ENCODE measurements at places on chromosomes 5 and 9.

DNA sequence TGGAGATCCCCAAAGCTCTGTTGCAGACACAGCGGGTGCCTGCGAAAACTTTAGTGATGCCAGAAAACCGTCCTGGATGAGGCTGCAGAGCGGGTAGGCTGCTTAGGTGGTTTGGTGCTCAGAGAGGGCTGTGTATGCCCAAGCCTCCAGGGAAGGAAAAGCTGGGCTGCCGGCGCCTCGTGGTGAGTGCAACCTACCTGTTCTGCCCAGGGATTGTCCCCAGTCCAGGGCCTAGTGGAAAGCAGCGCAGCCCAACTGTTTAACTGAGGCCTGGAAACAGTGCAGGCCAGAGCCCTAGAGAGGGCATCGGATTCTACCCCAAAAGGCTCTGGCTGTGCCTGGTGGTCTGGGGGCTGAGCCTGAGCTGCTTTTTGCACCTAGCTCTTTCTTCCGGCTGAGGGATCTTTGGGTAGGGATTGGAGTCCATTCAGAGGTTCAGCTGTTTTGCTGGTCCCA is 2.8 kb downstream of the LMX1B start:
- no peak for DNase-seq

DNA sequence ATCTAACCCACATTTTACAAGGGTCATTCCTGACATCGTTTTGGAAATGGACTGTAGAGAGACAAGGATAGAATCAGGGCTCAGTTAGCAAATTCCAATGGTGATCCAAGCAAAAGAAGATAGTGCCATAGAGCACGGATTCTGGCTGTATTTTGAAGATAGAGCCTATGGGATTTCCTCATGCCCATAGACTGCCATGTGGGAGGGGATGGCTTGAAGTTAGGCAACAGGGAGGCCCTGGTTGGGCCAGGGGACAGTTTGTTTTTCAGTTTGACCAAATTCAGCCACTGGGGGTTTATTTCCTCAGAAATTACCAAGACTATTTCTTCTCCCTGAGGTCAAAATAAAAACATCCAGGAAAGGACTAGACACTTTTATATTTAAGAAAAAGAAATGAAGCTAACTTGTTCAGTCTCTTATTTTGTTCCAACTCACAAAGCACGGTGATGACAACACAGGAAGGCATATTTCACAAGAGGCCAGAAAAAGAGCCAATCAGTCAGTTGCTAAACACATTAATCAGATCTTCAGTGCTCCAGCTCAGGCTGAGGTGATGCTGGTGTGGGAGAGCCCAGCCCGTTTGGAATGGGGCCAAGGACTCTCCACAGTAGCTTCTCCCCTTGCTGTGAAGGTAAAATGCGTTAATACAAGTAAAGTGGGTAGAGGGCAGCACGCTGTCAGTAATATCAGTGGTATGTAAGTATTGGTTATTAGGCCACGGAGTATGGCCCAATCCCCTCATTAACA is 4.4 kb upstream of the DCTN4 start:
- DNase-seq = no peak

GRCh38 chr5:158838781-158839180 is 260.9 kb downstream of the EBF1 start:
- DNase-seq = no peak

- DNase-seq = no peak
Measured at GRCh38 chr9:6243746-6244145, 28.1 kb downstream of the IL33 start.

- no peak for DNase-seq
Measured at GRCh38 chr5:100516285-100516684, 18.9 kb upstream of the FAM174A start.

DNA sequence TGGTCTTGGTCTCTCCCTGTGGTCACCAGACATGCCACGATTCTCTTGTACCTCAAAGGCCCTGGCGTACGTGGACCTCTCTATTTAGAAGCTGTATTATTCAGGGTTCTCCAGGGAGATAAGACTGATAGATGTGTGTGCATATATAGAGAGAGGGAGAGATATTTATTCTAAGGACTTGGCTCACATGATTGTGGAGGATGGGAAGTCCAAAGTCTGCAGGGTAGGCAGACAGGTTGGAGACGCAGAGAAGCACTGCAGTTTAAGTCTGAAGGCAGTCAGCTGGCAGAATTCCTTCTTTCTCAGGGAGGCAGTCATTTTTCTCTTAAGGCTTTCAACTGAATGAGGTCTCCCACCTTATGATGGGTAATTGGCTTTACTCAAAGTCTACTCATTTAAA is 16.3 kb downstream of the C9orf57 start:
- DNase-seq = no peak

GRCh38 chr5:40986666-40987065 is 77.4 kb downstream of the C7 start:
- DNase-seq = no peak

GRCh38 chr5:29894668-29895067 is 1298.8 kb upstream of the CDH6 start:
- DNase-seq = no peak

- DNase-seq = no peak
Measured at GRCh38 chr5:74543162-74543995, 97.1 kb downstream of the ENC1 start.

GRCh38 chr5:128284236-128284635 is 200.7 kb downstream of the SLC12A2 start:
- DNase-seq = no peak

DNA sequence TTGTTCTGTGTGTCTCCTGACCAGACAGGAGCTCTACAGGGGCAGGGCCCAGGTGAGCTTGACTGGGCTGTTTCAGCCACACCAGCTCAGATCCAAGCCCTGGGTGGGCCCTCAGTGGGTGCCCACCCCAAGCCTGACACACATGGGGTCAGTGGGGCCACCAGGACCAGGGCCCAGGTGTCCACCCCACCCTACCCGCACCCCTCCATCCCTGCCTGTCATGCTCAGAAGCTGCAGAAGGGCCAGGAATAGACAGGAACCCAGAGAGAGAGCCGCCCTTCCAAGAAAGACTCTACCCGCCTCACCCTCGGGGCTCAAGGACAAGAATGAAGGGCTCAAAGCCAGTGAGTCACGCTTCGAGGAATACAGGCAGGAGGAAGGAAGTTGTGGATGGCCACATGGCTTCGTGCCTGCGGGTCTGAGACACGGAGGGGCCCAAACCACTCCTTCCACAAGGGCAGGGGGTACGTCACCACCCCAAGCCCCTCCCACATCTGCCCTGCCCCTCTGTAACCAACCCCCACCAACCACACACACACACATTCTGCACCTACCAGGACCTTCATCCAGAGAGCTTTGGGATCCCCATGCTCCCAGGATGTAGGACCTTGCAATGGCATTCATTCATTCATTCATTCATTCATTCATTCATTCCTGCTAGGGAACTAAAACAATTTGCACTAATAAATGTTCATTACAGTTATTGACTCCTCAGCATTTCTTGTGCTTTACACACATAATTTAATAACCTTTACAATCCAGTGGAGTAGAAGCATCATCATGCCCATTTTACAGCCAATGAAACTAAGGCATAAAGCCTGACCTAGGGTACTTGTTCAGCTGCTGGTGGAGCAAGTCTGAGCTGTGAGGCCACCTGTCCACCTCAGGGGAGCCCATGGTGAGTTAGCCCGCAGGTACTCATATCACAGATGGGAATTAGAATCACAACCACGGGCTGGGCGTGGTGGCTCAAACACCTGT is 55.9 kb upstream of the STXBP1 start:
- no peak for DNase-seq

DNA sequence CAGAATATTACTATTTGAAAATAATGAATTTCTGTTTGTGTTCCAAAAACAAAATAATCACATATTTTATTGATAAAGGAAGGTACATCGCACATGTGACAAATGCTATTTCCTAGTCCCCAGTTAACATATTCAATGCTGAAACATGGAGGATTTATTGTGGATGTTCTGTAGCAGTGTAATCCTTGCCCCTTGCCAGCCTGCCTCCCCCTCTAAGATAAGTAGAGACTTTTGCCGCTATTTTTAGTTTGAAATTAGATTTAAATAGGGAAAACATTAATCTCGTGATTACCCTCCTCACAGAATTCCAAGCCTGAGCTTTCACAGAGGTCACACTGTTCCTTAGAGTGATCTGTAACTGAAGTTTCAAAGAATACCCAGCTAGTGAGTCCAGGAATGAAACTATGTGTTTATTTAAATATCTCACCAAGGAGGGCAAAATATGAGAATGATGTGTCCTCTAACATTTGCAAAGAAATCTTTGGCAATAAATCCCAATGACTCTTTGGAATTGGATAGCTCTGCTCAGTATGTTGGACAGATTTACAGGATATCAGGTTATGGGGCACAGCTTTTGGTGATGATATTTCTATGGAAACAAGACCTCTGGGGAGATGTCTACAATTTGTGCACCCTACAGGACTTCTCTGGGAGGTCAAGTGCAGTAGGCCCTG is 17.3 kb downstream of the CTXN3 start:
- no peak for DNase-seq

GRCh38 chr5:170451747-170452365 is 52.0 kb upstream of the KCNIP1 start:
- DNase-seq = no peak

DNA sequence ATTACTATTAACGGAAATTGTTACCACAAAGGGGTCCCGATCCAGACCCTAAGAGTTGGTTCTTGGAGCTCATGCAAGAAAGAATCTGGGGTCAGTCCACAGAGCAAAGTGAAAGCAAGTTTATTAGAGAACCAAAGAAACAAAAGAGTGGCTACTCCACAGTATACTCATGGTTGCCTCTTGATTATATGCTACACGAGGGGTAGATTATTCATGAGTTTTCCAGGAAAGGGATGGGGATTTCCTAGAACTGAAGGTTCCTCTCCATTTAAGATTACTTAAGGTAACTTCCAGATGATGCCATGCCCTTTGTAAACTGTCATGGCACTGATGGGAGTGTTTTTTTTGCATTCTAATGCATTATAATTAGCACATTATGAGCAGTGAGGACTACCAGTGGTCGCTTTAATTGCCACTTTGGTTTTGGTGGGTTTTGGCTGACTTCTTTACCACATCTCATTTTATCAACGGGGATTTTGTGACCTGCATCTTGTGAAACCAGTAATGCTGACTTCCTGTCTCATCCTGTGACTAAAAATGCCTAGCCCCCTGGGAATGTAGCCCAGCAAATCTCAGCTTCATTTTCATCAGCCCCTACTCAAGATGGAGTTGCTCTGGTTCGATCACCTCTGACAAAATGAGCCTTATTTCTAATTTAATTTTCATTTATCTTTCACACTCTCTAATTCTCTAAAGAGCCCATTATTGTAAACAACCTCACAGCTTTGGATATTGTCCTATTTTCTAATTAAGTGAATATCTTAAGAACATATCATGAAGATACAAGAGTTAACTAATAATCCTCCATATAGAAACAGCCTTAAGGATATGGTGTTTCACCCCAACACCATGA is 336.3 kb downstream of the RASEF start:
- DNase-seq = no peak

- no peak for DNase-seq
Measured at GRCh38 chr5:65077653-65078052, 308.9 kb downstream of the CWC27 start.

All from substantia nigra (tissue), 51 donors.